Choroid plexus epithelial cell (primary cell): ENCODE measurements at places on chromosomes 5 and 9.

DNA sequence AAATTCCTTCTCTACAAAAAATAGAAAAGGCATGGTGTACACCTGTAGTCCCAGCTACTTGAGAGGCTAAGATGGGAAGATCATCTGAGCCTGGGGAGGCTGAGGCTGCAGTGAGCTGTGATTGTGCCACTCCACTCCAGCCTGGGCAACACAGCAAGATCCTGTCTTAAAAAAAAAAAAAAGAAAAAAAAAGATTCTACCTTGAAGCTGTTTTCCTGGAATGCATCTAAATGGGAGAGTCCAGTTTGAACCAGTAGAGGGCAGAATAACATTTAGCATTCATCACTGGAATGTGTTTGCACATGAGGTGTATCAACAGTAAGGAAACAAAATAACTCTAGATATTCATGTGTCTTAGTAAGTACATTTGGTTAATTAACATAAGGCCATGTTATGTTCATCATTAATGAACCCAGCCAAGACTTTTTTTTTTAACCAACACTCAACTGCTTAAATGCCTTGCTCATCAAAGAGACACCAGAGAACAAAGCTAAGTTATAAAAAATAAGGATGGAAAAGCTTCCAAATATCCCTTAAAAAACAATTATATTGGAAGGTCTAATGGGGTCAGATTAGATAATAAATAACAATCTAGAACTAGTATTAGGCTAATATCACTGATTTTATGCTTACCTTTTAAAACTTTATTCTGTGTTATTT lies 16.1 kb downstream of the IFNE start:
- peak; percentile 87 for DNase-seq

GRCh38 chr5:159987031-159987674 lies 21.8 kb upstream of the TTC1 start:
- peak; percentile 72 for DNase-seq

DNA sequence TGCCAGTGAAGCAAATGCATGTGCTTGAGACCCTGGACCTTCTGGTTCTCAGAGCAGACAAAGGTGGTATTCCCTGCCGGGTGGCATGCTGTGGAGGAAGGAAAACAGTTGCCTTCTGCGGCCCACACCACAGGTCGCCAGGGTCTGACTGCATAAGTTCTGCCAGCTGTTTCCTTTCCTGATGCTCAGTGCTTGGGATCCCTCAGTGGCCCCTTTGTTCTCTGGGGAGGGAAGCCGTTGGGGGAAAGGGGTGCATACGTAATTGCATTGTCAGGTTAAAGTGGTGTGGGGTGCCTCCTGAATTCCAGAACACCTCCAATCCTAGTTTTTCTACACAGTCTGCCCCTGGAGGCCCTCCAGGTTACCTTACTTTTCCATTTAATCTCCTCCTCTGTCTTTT lies 43.1 kb upstream of the SLC2A8 start:
- no peak for DNase-seq

GRCh38 chr9:93127395-93127911 lies 6.6 kb downstream of the NINJ1 start:
- DNase-seq = peak; percentile 61

DNA sequence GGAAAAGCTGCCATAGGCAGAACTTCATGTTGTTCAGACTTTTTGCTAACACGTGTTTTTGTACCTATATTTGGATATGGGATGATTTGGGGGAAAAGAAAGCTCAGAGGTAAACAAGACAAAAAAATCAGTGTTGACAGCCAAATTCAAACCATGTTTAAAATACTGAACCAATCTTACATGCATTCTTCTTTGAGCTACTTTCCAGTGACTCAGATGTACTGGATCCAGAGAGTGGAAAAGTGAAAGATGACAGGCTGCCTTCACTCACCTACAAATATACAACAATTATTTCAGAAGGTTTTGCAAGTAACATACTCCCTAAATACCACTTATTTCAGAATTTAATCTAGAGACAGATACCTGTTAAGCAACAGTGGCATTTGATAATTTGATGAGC lies 165.7 kb downstream of the MPDZ start:
- DNase-seq = peak; percentile 36

DNA sequence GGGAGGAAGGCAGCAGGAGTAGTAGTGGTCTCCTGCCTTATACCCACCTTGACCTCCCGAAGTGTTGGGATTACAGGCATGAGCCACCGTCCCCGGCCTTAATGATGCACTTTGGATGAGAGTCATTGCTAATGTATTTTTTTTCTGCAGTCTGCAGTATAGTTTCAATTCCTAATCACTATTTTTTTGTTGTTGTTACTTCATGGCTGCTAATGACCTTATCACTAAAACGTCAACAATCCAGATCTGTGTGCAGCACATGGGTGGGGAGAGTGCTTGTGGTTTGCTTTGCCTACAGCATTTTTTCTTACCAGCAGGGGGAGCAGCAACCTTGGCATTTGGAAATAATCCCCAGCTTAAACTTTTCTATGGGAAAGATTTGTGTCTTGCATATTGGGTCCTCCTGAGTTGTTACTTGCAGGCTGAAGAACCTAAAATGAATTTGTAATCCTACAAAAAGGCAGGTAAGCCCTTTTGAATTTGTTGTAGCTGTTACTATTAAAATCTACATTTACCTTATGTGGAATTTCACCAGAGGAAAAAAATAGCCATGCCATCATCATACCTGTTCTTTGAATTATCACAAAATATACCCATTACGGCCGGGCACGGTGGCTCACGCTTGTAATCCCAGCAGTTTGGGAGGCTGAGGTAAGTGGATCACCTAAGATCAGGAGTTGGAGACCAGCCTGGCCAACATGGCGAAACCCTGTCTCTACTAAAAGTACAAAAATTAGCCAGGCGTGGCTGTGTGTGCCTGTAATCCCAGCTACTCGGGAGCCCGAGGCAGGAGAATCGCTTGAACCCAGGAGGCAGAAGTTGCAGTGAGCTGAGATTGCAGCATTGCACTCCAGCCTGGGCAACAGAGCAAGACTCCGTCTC lies 6.3 kb upstream of the MED7 start:
- peak; percentile 83 for DNase-seq

GRCh38 chr5:111415053-111415452 lies 97.3 kb downstream of the STARD4 start:
- DNase-seq = no peak
